ENCODE measurements at places on chromosomes 6 and 20.

DNA sequence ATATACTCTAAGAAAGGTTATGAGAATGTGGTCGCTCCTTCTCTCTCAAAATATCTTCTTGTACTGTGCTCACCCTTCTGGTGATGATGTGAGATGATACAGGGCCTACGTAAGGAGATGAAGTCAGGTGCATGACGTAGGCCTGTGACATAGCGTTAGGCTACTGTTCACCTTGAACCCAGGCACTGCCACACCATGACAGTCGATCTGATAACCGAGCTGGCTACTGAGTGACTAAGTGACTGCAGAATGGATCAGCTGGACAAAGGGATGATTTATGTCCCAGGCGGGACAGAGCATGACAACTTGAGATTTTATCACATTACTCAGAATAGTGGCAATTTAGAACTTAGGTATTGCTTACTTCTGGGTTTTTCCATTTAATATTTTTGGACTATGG, 11.2 kb downstream of the SLC24A3 start:
- DNase-seq = no peak

GRCh38 chr20:46122071-46122470, 4.0 kb downstream of the CD40 start:
- no peak for DNase-seq

DNA sequence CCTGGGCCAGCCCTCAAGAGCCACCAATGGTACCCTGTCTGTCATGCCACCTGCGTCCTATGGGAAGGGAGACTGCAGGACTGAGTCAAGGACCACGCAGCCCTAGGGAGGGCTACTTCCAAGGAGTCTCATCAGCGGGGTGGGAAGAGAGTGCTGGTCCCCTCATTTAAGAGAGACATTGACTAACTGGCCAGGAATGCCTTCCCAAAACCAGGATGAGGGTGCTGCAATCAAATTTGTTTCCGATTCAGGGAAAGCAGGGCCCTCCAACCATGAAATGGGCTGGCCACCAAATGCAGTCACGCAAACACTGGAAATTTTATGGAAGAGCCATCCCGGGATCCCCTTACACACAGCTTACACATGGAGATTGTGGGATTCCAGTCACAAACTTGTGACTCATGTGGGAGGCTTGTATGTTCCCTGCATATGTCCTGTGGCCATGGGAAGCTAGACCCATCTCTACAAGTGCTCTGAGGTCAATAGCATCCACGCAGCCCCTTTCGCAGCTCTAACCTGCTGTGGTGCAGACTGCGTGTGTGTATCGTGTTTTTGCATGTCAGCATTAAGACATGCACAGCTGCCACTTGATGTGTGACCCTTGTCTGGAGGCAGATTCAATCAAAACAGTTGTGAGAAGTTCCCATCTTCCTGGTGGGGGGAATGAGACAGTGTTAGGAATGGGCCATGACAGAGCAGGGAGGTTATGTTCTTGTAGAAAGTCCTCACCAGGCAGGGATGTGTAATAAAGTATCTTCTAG, 53.0 kb upstream of the CST7 start:
- DNase-seq = no peak

GRCh38 chr6:71048320-71049164, 91.7 kb upstream of the B3GAT2 start:
- no peak for DNase-seq

DNA sequence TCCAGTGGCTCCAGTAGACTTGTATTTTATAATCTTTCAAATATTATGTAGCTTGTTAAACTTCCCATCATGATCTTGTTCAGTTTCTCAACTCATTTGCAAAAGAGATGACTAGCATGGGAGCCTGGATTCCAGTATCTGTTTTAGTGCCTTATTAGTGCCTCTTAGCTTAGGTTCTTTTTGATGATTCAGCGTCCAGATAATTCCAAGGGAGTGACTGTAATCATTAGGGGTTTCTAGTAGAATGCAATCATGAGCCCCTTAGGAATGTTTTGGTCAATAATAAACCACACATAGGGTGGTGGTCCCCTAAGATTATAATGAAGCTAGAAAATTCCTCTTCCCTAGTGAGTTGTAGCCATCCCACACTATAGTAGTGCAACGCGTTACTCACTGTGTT, 7.0 kb downstream of the CD2AP start:
- DNase-seq = no peak

- no peak for DNase-seq
Observed at GRCh38 chr6:3438190-3439167, 18.4 kb downstream of the SLC22A23 start.

DNA sequence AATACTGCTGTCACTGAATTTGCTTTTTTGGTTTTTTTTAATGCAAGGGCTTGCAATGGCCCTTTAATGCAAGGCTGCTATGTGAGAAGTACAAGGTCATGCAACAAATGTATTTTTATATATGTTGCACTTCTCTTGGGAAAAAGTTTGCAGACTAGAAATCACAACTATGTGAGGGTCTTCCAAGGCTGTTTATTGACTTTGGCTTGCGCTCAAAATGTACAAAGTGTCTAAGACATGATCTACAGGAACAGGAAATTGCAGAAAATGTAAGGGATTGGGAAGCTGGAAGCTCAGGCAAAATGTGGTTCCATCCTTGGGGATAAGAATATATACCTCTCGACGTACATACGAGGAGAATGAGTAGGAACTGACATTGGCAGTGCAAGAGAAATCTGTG, 92.2 kb upstream of the F13A1 start:
- no peak for DNase-seq

DNA sequence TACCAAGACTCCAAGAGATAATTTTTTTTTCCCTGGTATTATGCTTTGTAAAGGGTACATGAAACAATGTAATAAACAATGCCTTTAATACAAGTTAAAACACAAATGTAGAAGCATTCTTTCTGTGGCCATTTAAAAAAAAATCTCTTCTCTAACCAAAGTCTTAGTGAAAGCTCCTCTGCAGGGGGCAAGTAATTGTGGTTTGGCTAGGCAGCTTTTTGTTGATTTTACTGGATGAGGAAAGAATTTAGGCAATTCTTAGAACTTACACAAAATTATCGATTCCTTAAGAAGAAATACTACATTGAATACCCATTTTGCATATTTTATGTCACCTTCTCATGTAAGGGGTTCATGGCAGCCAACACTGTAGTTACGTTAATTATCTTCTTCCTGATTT, 12.4 kb downstream of the TFB1M start:
- no peak for DNase-seq

GRCh38 chr6:38184585-38185080, 365.1 kb downstream of the ZFAND3 start:
- DNase-seq = no peak

GRCh38 chr6:100719883-100720682, 161.0 kb downstream of the ASCC3 start:
- DNase-seq = peak; percentile 58

GRCh38 chr6:84379142-84379541, 151.7 kb upstream of the CEP162 start:
- no peak for DNase-seq

DNA sequence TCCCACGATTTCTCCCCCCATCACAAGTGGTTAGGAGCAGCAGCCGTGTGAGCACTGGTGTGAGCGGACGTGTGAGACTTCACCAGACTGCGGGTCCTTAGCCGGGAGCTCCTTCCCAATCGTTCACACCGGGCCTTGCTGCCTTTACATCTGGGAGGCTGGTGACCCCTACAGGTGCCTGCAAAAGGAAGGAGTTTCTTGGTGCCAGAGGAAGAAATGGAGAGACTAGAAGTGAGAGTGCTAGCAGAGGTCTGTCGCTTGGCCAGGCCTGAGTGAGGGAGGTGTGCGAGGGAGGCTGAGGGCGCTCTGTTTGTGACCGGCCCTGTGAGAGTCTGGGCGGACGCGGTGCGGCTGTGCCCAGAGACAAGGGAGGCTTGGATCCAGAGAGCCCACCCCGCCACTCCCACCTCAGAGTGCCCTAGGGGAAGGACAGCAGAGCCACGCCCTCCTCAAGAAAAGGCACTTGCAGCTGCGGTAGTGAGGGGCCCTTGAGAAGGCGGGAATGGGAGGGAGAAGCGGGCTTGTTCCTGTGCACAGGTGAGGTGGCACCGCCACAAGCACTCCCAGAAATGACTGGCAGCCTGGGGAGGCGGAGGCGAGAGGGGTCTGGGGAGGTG, 10.0 kb upstream of the ARMC2 start:
- DNase-seq = no peak

GRCh38 chr20:58762120-58762519, 69.5 kb downstream of the NPEPL1 start:
- no peak for DNase-seq

GRCh38 chr6:18154507-18155149, at the start of gene TPMT:
Gene TPMT, minus strand, starts transcription at chr6:18155077. Its CDS starts 5,950 bp downstream, at chr6:18149127.
- peak; percentile 92 for DNase-seq

GRCh38 chr20:4683261-4683660, 38.4 kb upstream of the PRND start:
- DNase-seq = no peak

DNA sequence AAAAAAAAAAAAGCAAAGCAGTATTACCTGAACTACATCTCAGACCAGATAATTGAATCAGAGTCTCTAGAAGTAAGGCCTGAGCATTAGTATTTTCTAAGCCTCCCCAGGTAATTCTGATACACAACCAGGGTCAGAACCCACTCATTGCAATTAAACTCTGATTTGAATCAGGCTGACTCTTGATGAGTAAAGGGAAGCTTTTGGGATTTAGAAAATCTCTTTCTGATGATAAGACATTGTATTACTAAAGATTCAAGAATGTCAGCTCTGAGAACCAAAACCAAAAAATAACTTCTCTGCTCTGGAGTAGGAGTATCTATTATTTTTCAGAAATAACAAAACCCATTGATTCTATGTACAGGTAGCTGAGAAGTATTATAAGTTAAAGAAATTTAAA, 100.1 kb upstream of the COL21A1 start:
- DNase-seq = no peak

DNA sequence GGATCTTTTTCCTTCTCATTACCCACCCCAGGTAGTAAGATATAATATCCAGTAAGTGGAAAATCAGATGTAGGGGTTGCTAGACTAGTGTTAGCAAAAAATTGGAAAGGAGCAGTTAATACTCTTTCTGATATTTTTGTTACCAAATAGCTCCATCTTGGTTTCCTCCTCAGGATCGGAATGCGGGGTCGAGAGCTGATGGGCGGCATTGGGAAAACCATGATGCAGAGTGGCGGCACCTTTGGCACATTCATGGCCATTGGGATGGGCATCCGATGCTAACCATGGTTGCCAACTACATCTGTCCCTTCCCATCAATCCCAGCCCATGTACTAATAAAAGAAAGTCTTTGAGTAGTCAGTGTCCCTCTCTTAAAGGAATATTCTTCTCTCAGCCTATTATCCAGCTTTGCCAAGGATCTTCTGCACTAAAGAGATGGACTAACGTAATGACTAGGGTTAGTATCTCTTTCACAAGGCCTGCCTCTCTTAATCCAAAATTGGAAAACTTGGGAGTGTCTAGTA, 1.5 kb downstream of the ROMO1 start:
- no peak for DNase-seq

DNA sequence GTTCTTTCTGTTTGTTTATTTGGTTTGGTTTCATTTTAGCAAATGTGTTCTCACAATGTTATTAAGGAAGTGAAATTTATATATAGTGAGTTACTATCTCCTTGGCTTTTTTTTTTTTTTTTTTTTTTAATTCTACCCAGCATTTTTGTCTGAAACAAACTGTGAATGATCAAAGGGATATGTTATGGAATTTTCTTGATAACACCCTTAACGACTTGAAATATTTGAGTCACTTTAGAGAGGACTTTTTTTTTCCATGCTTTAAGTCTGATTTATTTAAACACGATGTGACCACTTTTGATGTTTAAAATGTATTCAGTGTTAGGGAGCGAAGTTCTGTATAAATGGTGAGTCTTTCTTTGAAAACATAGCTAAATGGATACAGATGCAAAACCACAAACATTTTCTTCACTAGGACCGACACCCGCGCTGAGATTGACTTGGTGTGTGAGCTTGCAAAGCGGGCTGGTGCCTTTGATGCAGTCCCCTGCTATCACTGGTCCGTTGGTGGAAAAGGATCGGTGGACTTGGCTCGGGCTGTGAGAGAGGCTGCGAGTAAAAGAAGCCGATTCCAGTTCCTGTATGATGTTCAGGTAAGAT, 149.7 kb downstream of the MTHFD1L start:
- no peak for DNase-seq

- DNase-seq = peak; percentile 12
Observed at GRCh38 chr6:113414511-113414910, 442.6 kb upstream of the MARCKS start.

DNA sequence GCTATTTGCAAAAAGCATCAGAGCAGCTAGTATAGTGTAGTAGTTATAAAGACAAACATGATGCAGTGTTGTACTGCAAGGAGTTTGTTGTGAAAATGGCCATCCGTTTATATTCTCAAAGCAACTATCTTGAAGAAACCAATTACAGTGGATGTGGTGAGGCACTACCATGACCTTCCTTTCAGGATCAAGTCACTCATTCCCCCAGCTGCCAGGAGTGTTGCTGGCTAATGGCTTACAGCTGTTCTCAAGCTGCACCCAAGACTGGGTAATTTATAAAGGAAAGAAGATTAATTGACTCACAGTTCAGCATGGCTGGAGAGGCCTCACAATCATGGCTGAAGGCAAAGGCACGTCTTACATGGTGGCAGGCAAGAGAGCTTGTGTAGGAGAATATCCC, 29.0 kb downstream of the ADGRF4 start:
- no peak for DNase-seq

GRCh38 chr6:158868890-158869825, 50.0 kb upstream of the EZR start:
- DNase-seq = peak; percentile 66

DNA sequence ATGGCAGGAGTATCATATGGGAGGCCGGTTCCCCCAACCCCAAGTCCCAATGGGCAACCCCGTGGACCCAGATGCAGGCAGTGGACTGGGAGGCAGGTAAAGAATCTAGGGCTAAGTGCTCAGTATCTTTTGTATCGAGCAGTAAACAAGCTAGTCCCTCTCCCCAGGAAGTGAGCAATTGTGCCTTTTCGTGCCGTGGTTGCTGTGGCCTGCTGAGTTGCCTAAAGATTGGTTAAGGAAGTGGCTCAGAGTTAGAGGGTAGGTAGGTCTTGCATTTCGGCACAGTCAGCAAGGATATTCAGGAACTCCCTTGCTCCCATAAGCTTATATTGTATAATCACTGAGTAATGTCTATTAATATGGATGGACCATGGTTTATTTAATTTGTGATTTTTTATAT, 1.3 kb upstream of the DNAH8 start:
- DNase-seq = peak; percentile 91

DNA sequence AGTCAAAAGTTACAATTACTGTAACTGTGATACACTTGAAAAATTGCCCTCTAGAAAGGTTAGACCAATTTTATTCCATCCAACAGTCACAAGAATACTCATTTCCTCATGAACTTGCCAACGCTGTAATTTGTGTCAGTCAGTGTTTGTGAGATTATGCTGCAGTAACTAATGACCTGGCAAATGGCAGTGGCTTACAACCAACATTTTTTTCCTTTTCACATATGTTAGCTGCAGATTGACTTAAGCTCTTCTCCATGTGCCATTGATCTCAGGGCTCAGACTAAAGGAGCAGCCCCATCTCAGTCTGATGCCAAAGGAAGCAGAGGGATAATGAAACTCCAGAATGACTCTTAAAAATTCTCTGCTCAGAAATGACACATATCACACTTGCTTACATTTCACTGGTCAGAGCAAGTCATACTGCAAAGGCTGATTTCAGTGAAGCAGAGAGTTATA, 92.3 kb upstream of the ELOVL5 start:
- no peak for DNase-seq

GRCh38 chr20:64222291-64222735, 33.2 kb upstream of the PCMTD2 start:
- DNase-seq = no peak

- no peak for DNase-seq
Observed at GRCh38 chr6:70415660-70416059, 2.4 kb downstream of the FAM135A start.
